ENCODE measurements at places on chromosomes 1 and 21.
A peak's percentile ranks its signal among the peaks of the same experiment; 100 is the strongest.

- DNase-seq, result no peak
Measured at GRCh38 chr1:6065093-6065858, 19.6 kb downstream of the KCNAB2 start.

DNA sequence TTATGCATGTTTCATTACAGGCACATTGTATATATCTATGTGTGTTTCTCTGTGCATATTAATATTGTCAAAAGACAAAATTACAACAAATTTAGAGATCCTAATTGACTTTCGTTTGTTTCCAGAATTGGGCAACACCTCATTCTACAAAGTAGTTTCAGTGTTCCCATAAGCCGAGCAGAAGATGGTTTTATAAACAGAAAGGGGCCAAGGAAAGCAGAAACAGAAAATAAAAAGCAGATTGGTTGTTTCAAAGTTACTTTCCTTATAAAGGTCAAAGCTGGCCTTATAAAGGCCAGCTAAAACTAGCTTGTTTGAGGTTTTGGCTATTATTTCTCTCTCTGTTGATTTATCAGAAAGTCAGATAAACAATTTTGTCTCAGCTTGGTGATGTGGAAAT is 116.2 kb upstream of the FGGY start:
- no peak for DNase-seq

DNA sequence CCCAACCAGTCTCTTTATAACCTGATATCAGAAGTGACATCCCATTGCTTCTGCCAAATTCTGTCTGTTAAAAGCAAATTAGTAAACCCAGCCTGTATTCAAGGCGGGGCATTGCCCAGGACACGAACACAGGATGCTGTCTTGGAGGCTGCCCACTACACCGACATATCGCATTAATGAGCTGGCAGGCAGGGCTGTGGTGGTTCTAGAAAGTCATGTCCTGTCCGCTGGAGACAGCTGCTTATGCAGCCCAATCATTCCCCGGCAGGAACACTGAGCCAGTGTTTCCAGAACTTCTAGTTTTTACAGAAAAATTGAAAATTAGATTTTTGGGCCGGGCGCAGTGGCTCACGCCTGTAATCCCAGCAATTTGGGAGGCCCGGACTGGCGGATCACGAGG is 19.3 kb downstream of the C1orf167 start:
- DNase-seq, result no peak

DNA sequence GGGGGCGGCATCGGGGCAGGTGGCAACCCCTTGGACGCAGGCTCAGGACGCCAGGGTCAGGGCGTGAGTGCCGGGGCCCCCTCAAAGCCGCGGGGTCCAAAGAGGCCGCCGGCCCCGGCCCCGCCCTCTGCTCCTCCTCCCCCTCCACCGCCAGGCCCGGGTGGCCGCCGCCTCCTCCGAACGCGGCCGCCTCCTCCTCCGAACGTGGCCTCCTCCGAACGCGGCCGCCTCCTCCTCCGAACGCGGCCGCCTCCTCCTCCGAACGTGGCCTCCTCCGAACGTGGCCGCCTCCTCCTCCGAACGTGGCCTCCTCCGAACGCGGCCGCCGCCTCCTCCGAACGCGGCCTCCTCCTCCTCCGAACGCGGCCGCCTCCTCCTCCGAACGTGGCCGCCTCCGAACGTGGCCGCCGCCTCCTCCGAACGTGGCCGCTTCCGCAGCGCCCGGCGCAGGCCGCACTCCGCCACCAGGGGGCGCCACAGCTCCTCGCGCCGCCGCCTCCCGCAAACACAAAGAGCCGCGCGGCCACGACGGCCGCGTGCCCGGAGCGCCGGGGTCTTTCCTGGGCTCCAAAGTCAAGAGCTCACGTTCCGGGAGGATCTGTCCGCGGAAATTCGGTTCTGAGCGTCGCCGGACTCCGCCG is 19.3 kb upstream of the SAMD11 start:
- DNase-seq, result peak; percentile 93

- DNase-seq, result no peak
Measured at GRCh38 chr1:205376739-205377138, 20.0 kb upstream of the KLHDC8A start.

- DNase-seq, result no peak
Measured at GRCh38 chr1:22442212-22442894, 9.3 kb upstream of the ZBTB40 start.

- no peak for DNase-seq
Measured at GRCh38 chr21:33799378-33800090, 116.1 kb downstream of the ATP5PO start.

GRCh38 chr1:5742032-5742431 is 250.2 kb downstream of the NPHP4 start:
- no peak for DNase-seq

DNA sequence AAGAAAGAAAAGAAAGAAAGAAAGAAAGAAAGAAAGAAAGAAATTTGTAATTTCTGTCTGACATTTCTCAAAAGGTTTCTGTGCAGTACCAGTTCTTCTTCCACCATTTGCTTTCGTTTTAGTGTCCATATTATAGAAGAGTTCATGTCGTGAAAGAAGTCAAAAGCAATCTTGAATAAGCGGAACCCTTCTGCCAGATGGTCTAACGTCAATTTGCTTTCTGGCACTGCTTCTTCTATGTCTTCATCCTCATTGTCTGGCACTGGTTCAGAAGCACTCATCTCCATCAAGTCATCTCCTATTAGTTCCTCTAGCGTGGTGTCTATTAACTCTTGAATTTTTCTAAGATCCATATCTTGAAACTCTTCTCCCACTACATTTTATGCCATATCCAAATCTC is 170.0 kb upstream of the KCTD3 start:
- no peak for DNase-seq

DNA sequence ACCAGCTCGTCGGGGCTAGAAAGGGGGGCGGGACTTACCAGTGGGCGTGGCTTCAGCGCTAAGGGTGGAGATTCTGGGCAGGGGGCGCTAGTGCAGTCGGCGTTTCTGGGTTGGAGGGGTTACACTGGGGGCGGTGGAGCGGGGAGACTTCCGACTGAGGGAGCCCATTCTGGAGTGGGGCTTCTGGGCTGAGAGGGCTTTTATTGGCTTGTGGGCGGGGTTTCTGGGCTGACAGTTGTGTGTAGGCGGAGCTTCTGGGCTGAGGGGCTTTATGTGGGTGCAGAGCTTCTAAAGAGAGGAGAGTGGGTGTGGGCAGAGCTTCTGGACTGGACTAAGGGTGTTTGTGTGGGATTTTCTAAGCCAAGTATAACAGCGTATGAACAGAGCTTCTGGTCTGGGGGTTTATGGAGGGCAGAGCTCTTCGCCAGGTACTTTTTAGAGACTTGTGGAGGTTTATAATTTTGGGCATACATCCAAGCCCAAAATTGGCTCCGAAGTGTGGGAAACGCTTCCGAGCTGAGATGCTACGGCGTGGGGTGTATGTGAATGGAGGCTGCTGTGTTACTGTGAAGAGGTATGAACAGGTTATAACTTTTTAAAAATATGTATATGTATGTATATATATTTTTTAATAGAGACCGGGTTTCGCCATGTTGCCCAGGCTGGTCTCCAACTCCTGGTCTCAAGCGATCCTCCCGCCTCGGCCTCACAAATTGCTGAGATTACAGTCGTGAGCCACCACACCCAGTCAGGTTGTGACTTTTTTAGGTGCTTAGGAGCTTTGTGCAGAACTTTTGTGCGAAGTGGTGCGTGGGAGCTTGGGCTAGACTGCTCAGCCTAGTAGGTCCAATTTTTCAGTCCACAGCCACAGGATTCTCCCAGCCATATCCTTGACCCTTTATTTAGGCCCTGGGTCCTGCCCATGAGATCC is 825 bp downstream of the TMEM39B start:
- DNase-seq, result no peak

DNA sequence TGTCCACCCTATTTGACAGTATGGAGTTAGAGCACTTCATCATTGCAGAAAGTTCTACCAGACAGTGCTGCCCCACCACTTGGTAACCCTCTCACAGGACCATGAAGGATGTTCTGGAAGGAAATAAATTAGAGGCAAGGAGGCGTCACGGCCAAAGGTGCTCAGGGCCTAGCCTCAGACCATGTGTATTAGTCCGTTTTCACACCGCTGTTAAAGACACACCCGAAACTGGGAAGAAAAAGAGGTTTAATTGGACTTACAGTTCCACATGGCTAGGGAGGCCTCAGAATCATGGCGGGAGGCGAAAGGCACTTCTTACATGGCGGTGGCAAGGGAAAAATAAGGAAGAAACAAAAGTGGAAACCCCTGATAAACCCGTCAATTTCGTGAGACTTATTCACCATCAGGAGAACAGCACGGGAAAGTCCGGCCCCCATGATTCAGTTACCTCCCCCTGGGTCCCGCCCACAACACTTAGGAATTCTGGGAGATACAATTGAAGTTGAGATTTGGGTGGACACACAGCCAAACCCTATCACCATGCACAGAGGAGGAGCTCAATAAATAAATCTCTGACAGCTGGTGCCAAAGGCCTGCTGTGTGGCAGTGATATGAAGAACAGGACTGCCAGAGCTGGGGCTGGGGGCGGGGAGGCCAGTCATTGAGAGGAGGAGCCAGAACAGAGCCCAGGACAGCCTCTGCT is 75.8 kb downstream of the FHAD1 start:
- no peak for DNase-seq
